ENCODE measurements at places on chromosomes 11 and 22.
A peak's percentile ranks its signal among the peaks of the same experiment; 100 is the strongest.

GRCh38 chr22:32558681-32559355, 84.2 kb downstream of the FBXO7 start:
- no peak for DNase-seq

- DNase-seq = no peak
These were observed 39.8 kb downstream of the KREMEN1 start for GRCh38 chr22:29112681-29113080.

- DNase-seq = no peak
These were observed 20.1 kb upstream of the ADORA2A start for GRCh38 chr22:24407278-24407665.

- DNase-seq = no peak
These were observed 24.0 kb upstream of the PRR5 start for GRCh38 chr22:44677871-44678555.

GRCh38 chr11:118933486-118933885, 7.8 kb upstream of the BCL9L start:
- DNase-seq = no peak

DNA sequence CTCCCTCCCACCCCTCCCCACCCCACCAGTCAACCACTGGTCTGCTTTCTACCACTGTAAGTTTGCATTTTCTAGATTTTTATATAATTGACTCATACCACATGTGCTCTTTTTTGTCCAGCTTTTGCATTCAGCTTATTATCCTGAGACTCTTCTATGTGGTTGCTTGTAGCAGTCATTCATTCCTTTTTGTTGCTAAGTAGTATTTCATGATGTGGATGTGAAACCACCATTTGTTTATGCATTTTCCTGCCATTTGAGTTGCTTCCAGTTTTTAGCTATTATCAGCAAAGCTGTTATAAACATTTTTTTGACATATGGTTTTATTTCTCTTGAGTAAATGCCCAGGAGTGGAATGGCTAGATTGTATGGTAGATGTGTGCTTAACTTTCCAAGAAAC, 77.0 kb upstream of the FGF3 start:
- DNase-seq = no peak

DNA sequence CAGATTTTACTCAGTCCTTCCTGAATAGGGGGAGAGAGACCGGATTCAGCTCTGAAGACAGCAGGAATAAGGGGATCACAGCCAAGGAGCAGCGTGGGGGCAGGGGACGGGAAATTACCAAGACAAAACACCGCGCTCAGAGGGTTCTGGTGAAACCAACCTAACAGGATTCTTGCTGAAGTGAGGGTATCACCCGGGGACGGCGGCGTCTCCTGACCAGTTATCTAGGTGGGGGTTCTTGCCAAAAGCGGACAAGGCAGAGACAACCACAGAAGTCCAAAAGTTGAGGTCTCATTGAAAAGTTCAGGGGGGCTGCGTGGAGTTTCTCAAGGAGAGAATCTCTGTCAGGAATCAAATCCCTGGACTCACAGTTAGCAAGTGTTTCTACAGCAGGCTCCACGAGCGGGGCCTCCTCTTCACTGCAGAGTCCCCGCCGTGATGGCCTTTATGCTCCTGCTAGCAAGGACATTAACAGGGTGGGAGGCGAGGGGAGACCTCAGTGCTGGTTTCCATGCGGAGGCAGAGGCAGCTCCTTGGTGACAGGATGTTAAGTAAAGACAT, 291.0 kb downstream of the BRD1 start:
- DNase-seq = no peak

- no peak for DNase-seq
These were observed 25.5 kb downstream of the IL18BP start for GRCh38 chr11:72024069-72024754.

DNA sequence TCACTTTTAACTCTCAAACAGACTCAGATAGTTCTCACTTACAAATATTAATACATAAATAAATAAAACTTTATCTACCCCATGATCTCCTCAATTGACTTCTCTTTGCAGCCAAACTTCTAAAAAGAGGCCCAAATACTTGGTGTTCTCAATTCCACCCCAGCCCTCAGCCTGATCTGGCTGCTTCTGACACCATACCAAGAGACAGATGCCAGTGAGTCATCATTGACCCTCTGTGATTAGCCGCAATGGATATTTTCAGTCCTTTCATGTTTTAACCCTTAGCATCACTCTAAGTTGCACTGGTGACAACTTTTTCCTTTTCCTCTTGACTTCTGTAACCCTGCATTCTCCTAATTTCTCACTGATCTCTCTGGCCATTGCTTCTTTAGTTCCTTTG, 184.1 kb upstream of the ARHGAP20 start:
- no peak for DNase-seq

DNA sequence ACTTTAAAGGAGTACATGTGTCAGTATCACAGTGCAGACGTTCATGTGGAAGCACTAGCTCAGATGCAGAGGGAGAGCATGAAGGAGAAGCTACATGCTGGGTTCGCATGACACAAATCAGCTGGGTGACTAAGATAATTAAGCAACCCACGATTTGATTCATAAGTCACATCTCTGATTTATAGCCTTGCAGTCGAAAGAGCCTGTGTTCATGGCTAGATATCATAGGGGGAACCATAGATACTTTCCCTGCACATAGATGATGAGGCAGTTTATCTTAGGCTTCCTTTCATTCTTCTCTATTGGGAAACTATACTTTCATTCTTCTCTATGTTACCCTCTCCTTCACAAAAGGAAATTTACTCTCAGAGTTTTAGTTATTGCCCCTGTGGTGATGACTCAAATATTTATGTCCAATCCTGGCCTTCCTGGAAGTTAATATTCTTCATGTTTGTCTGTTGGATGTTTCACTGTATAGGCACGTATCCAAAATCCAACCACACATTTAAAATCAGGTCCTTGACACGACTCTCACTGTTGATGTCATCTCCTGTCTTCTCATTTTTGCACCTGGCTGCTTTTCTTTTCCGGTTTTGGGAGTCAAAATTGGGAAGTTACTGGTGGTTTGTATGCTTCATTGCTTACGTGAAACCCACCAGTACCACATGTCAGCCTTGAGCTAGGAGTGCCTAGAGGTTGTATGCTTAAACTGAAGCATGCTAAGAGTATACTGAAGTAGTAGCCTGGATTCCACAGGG, 56.3 kb upstream of the SLC5A12 start:
- DNase-seq = no peak

- no peak for DNase-seq
These were observed 70.5 kb upstream of the BLID start for GRCh38 chr11:122186439-122187080.

DNA sequence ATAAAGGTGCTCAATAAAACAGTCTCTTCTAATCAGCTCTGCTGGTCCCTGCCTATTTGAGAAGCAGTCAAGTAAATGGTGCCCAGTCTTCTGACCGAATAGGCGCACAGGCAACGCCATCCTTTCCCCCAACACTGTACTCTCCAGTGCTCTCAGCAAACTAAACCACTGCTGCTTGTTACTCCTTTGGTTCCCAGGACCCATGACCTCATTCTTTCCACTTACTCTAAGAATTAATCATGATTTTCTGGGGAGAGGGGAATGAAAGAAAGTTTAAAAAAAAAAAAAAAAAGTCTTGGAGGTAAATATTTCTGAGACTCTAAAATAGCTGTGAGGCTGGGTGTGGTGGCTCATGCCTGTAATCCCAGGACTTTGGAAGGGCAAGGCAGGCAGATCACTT, 63.7 kb downstream of the SGSM3 start:
- DNase-seq = no peak

DNA sequence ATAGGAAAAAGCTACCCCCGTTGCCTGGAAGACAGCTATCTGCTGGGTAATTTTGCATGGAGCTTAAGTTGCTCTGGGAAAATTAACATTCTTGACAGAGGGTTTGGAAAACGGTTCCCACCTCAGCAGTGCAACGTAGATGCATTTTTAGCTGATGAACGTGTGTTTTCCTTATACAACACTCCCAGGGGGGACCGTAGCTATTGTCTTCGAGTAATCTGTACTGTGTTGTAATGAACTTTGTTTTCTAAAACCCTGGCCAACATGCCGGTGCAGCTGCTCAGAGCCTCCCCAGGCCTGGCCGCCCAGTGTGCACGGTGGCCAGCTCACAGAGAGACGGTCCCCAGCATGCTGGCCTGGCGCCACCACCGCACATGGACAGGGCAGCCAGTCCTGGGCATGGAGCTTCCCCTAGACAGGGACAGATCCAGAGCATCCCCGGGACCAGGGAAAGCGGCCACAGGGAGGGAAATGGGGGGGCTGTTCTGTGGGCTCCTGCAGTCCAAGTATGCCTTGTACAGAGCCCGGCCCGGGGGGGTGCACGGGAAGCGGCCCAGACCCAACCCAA, 2.2 kb downstream of the TNNT3 start:
- no peak for DNase-seq

DNA sequence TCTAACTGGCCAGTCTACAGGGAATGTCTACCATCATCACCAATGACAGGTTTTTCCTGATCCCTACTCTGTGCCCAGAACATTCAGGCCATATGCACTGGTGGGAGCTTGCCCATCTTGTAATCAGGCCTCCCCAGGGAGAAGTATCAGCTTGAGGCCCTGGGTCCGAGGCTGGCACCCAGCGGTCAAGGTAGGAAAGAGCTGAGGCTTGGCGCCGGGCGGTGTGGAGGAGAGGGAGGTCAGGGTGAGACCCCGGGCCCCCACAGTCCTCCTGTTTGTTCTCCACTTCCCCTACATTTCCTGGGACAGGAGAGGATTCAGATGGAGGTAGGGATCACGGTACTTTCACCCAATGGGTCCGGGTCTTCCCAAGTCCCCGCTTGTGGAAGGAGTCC, 15.5 kb downstream of the TSKU start:
- DNase-seq = no peak

GRCh38 chr11:110478410-110478809, 48.7 kb downstream of the FDX1 start:
- no peak for DNase-seq

- no peak for DNase-seq
These were observed 1181.6 kb downstream of the TBC1D22A start for GRCh38 chr22:47943729-47944700.

DNA sequence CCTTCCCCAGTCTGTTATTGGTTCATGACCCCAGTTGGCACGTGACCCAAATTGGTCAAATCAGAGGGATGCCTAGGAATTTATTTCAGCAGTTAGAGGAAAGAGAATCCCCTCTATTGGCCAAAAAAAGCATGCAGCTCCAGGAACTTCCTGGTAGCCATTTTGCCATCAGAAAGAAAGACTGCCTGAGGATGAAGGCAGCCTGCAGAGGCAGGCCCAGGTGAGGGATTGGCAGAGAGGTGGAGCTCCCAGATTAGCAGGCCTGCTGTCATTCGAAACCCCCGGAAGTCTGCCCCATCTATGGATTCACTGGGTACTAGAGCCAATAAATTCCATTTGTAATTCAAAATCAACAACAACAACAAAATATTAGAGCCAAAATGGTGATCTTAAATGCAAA, 207.6 kb downstream of the CWF19L2 start:
- no peak for DNase-seq

GRCh38 chr22:38049812-38050619, 7.2 kb upstream of the PICK1 start:
- no peak for DNase-seq

- DNase-seq = no peak
These were observed 20.9 kb downstream of the OOSP3 start for GRCh38 chr11:59899532-59899931.

DNA sequence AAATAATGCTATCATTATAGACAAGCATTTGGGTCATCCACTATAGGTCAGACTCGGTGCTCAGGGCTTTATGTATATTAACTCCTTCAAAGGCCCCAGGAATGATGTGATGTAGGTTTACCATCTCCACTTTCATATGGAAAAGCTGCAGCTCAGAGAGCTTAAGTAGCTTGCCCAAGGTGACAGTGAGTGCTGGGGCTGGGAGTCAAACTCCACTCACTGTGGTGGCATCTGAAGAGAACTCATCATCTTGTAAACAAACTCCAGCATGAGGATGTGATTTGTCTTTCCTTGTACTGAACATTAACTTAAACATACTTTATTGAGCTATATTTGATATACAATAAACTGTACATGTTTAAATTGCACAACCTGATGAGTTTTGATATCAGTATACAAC, 25.4 kb downstream of the TENM4 start:
- DNase-seq = no peak

DNA sequence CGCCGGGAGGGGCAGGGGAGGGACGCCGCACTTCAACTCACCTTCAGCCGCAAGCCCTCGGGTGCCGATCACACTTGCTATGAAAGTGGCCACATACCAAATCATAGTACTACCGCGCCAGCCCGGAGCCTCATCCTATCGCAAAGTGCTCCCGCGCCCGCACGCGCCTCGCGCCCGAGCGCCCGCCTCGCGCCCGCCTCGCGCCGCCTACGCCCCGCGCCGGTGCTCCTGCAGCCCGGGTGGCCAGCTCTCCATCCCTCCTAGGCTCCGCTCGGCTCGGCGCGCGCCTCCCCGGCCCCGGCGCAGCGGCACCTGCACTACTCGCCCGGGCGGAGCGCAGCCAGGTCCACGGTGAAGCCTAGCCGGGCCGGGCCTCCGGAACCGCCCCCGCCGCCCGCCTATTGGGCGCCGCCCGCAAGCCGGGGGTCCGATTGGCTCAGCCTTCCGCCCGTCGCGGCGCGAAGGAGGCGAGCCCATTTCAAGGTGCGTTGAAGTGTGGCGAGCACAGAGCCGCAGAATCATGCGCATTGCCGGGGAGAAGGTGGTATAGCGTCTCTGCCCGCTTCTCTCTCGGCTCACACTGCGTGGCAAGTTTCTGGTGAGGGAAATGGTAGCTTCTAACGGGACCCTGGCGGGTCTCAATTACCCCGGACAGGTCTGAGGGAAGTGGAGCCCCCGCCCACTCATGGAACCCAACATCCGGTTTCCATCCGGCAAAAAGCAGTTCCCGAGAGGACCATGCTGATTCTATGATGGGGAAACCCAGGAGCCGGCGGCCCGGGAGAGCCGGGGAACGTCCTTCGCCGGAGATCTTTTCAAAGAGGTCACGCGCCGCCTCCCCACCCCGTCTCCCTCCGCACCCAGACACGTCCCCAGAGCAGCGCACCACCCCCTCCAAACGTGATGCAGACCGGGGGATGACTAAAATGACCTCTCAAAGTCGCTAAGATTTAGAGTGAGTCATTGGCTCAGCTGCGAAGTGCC, at the start of gene IGSF9B:
IGSF9B (minus strand) TSS at position 319 of the 984 bp plus-strand sequence; CDS start at position 105, 214 bp downstream.
- DNase-seq = peak; percentile 86

GRCh38 chr11:77107950-77108349, 5.3 kb downstream of the OMP start:
- no peak for DNase-seq
